ENCODE measurements at places on chromosomes 6 and 20.

DNA sequence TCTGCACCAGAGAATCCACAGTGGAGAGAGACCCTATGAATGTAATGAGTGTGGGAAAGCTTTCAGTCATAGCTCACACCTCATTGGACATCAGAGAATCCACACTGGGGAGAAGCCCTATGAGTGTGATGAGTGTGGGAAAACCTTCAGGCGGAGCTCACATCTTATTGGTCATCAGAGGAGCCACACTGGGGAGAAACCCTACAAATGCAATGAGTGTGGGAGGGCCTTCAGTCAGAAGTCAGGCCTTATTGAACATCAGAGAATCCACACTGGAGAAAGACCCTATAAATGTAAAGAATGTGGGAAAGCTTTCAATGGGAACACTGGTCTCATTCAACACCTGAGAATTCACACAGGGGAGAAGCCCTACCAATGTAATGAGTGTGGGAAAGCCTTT is 11.9 kb downstream of the ZKSCAN8 start:
- DNase-seq: no peak

DNA sequence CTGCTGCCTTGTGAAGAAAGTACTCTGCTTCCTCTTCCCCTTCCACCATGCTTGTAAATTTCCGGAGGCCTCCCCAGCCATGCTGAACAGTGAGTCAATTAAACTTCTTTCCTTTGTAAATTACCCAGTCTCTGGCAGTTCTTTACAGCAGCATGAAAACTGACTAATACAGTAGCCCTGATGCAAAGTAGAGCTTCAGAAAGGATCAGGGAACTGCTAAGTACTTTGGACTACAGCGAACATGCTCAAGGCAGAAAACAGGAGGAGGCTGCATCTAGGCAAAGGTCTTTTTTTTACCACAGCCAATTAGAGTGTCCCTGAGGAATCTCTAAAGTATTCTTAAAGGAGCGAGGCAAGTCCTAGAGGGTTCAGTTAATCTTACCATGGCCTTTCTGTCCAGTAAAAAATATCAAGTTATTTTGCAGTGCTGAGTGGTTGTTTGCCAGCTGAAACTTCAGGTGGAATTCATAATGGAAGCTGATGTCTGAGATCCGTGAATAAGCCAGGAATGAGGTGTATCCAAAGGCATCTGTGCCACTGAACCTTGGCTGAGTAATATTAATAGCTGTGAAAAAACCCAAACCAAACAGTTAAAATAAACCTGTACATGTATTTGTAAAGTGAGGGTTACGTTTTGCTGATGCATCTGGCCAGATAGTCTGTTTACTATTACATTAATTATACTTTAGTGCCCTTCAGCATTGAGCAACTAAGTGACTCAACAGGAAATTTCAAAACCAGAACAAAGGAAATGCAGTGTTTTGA is 170.4 kb downstream of the PHF3 start:
- peak; percentile 87 for DNase-seq

- DNase-seq: no peak
These were observed 134.1 kb upstream of the CEP162 start for GRCh38 chr6:84361372-84362192.

DNA sequence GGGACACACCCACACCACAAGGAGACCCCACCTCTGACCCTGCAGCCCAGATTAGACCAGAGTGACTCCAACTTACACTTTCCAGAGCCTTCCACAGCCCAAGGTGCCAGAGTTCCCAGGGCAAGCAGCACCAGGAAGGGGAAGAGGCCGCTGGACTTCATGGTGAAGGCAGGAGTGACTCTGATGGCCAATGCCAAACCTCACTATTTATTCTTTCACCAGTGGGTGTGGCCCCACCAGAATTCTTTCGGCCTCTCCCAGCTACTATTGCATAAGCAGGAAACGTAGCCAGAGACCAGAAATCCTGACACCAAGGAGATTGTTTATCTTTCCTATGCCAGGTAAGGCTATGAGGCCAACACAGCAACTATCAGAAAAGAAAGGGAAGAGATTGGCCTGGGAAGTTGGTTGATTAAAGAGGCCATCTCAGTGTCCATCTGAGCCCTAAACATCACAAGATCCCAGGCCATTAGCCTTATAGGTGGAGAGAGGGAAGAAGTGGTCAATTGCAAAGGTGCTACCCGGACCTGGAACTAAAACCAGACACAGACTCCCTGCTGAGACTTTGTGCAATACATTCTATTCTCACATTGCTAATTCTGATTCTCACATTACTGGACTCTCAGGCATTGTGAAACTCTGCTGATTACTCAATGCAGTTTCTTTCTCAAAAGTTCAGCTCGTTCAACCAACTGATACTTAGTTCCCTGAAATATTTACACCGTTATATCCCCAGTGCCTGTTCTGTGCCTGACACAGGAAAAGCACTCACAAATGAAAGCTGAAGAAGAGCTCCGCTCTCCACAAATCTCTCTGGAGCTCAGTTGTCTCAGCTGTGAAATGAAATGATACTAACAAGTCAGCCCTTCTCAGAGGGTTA is at the start of gene SLPI:
Gene SLPI, minus strand, starts transcription at position 182 of the 880 bp plus-strand sequence. Its CDS starts 21 bp downstream, at position 161.
- DNase-seq: peak; percentile 71

GRCh38 chr6:149727793-149728498 is 10.0 kb upstream of the LATS1 start:
- DNase-seq: no peak

DNA sequence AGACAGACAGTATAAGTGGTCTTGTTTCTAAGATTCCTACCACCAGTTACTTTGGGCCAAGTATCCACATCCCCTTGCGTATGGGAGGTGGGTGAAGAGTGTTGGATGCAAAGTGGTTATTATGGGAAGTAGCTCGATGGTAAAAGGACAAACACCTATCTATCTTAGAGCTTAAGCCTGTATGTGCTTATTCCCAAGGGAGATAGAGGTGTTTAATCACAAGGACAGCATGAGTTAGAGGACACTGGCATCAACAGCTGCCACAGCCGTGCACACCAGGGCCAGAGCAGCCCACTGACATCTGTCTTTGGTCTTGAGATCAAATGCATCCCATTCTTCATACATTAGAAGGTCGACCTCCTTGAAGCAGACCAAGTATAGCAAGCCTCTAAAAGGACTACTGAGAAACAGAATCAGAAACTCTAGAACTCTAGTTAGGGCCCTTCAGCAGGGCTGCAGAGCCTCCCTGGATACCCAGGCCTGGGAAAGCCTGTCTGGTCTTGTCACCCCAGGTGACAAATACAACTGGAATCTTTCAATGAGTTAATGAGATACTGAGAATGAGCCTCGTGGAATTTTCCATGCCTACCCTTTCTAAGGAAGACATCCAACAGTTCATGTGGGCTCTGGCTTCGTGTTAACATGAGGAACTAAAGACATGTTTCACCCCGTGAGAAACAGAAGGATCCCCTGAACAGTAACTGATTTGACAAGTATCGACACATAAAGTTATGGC is 28.7 kb downstream of the TXNDC5 start:
- DNase-seq: no peak

DNA sequence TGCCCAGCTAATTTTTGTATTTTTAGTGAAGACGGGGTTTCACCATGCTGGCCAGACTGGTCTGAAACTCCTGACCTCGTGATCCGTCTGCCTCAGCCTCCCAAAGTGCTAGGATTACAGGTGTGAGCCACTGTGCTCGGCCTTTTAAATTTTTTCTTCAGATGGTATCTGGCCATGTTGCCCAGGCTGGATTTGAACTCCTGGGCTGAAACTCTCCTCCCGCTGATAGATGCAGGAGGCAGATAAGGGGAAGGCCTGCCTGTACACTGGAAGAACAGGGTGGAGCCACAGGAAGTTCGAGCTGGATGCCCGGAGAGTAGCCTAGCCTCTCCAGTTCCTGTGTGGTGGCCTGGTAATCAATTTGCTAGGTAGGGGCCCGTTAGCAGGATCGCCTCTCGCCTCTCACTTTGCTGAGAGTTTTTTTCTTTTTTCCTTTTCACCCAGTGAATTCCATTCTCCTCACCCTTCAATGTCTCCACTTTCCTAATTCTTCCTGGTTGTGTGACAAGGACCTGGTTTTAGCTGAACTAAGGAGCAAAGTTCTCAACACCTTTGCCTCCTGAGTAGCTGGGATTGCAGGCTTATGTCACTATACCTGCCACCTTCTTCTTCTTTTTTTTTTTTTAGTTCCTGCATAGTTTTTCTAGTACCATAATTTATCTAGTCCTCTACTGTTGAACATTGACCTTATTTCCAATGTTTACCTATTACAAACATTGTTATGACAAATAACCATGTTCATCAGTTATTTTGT is 19.4 kb upstream of the ITCH start:
- no peak for DNase-seq

- DNase-seq: no peak
These were observed 104.9 kb upstream of the PREP start for GRCh38 chr6:105507811-105508210.

GRCh38 chr6:132675749-132676148 is 16.8 kb upstream of the TAAR1 start:
- DNase-seq: no peak

GRCh38 chr6:136764517-136764993 is 27.7 kb downstream of the MAP3K5 start:
- no peak for DNase-seq

DNA sequence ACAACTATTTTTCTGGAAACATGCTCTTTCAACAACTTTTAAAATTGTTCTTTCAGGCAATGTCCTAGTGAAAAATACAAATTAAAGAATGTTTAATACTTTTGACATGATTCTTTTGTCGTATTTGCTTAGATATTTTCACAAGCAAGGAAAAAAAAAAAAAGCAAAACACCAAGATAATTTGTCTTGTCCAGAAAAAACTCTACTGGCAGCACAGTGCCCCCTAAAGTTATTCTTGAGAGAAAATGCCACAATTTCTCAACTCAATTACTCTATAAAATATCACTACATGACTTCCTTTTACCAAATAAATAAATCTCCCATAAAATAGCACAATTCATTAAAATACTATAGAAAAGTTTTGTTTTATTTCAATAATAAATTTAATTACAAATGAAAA is 652.5 kb upstream of the EPHA7 start:
- no peak for DNase-seq

- no peak for DNase-seq
These were observed 5.2 kb upstream of the ENPP5 start for GRCh38 chr6:46175976-46176375.

GRCh38 chr6:32244946-32245398 is 21.1 kb upstream of the NOTCH4 start:
- DNase-seq: peak; percentile 61

DNA sequence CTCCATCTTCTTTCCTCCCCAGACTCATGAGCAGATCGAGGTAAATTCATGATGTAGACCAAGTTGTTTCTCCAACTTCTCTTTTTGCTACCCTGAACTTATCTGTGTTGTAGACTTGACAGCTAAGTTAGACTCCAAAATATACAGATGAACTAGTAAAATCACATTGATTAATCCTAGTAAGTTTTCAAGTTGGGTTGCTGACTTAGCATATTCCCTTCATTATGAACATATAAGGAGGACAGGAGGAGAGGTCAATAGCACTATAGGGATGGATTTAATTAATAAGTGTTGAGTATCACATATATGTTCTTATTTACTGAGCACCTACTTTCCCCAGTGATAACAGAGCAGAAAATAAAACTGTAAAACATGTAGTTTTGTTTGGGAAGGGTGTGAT is 227.3 kb downstream of the TINAG start:
- DNase-seq: no peak

DNA sequence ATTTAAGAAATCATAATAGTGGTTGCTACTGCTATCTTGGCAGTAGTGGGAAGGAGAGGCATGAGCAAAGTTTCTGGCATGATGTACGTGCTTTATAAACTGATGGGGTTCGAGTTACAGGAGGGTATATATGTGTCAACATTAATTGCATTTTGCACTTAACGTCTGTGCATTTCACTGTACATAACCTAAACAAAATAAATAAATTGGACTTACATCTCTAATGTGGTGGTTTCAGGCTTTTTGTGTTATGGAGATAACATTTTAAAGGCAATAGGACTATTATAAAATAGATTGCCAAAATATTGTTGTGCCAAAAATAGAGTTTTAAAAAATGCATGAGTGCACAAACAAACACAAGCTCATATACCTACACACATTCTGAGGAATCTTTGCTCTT is 1001.1 kb upstream of the GJE1 start:
- DNase-seq: no peak

GRCh38 chr6:158042245-158042798 is 60.7 kb downstream of the SYNJ2 start:
- DNase-seq: no peak

- no peak for DNase-seq
These were observed 146.5 kb upstream of the TOP1 start for GRCh38 chr20:40882152-40882551.

GRCh38 chr6:73123632-73124329 is 101.5 kb downstream of the KHDC1L start:
- no peak for DNase-seq

DNA sequence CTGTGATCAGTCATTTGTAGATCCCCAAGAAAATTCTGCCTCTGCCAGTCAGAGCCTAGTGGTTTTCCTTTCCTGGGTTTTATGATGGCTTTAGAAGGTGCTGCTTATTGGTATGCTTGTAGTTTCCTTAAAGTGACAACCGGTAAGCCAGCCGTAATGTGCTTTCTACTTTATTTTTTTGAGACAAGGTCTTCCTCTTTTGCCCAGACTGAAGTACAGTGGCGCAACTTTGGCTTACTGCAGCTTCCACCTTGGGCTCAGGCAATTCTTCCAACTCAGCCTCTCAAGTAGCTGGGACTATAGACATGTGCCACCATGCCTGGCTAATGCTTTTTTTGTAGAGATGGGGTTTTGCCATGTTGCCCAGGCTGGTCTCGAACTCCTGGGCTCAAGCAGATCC is 23.5 kb downstream of the MCM8 start:
- DNase-seq: no peak

- DNase-seq: no peak
These were observed 88.8 kb downstream of the HDGFL1 start for GRCh38 chr6:22658183-22658582.

DNA sequence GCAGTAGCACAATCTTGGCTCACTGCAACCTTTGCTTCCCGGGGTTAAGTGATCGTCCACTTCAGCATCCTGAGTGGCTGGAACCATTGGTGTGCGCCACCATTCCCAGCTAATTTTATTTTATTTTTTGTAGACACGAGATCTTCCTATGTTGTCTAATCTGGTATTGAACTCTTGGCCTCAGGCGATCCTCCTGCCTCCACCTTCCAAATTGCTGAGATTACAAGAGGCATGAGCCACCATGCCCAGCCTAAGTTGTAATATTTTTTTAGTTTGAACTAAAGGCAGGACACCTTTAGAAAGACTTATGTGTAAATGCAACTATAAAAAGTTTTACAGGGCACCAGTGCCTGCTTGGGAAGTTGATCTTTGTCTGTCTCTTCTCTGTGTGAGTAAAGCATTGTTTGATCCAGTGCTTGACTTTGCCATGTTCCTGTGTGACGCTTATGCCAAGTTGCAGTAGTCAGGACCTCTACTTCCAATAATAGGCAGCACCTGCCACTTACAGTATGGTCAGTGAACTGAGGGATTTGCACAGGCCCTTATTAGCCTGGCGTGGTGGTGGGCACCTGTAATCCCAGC is 46.9 kb downstream of the JARID2 start:
- no peak for DNase-seq

GRCh38 chr6:158066136-158066781 is 84.6 kb downstream of the SYNJ2 start:
- DNase-seq: no peak

GRCh38 chr6:21604081-21604480 is 10.5 kb downstream of the SOX4 start:
- no peak for DNase-seq

GRCh38 chr6:37877373-37878149 is 58.0 kb downstream of the ZFAND3 start:
- DNase-seq: no peak

GRCh38 chr6:126170433-126170832 is 169.5 kb upstream of the CENPW start:
- no peak for DNase-seq

Measured in NCI-H460 (cell line).